ENCODE measurements at places on chromosomes 5 and 9. TPM values are rescaled to one million over a fixed set of nuclear protein-coding genes. Genes with fewer than 3 reads are reported as not detected.

Gene FBN2
- 1.4 TPM for total RNA-seq

Gene INSL4
- total RNA-seq, result not detected

Gene FER
- total RNA-seq, result 37.6 TPM

GRCh38 chr5:180367300-180367699 is 14.2 kb upstream of the GFPT2 start:
- no peak for DNase-seq

GRCh38 chr5:120452471-120452870 is 11.6 kb upstream of the PRR16 start:
- no peak for DNase-seq

Data from mesenteric fat pad (tissue), 1 donor.